ENCODE measurements at places on chromosomes 1 and 21.

DNA sequence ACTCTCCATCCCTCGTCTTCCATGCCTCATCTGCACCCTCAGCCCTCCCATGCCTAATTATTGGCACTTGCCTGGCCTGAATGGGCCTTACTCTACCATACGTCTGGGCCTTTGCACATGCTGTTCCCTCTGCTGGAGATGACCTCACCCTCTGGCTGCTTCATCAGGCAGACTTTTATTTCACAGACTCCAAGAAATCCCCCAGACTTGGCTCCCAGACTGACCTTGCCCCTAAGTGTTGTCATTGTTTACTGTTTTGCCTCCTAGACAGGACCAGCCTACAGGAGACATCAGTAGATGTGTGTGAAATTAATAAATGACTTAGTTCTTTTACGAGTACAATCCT, 5.2 kb upstream of the AHDC1 start:
- no peak for DNase-seq

DNA sequence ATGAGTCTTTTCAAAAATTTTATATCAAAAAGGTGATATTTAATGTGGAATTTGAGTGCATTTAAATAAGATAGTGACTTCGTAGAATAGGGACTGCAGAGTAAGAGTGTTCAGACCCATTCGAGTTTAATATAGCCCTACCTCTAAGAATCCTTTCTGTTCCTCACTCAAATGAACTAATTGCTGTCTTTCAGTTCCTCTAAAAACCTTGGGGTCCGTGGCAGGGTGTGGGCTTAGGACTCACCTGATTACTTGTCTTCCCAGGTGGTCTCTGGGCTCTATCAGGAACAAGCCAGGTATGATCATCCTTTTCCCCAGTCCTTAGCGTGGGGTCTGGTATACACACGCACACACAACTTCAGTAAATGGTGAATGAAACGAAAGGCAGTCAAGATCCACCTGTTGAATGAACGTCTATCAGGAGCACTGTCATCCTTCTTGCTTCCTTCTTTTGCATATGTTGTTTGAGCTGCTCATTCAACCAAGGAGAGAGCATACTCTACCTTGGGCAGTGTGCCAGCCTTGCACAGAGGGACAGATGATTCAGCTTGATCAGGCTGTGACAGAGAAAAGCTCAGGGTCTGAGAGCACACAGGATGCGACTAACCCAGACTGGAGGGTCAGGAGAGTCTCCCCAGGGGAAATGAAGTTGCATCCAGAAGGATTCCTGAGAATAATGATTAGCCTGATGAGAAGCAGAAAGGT, 1.2 kb upstream of the RNF11 start:
- DNase-seq, result peak; percentile 64

DNA sequence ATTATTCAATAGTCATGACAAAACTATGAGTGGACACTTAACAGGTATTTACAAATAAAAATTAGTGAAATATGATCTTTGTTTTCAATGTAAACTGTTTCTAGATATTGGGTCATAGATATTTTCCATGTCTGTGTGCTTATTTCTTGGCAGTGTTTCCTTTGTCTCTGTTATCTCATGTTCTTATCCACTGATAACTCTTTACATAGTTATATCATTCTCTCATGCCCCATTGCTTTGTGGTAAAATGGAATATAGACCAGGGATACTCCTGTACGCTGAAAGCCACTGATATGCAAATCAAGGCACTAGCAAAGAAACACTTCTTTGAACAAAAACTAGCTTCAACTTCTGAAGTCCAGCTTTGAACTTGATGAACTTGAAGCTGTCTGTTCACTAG, 113.1 kb downstream of the ITSN1 start:
- DNase-seq, result no peak

DNA sequence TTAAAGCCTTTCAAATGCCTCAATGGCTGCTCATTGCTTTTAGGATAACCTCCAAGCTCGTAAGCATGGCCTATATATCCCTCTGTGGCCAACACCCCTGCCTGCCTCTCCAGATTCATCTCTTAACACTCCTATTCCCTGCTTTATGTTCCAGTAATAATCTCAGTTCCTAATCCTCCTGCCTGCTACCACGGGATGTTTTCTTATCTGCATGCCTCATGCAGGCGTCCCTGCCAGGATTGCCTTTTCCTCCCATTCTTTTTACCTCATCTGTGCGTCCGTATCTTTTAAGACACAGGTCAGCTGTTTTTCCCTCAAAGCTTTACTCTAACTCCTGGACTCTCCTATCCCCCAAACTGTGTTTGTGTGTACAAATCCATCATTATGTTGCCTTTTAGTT, 36.1 kb downstream of the ZBTB40 start:
- DNase-seq, result no peak

- no peak for DNase-seq
Observed at GRCh38 chr1:160567341-160567740, 12.0 kb downstream of the CD84 start.

GRCh38 chr1:169024800-169025271, 81.7 kb upstream of the ATP1B1 start:
- no peak for DNase-seq

DNA sequence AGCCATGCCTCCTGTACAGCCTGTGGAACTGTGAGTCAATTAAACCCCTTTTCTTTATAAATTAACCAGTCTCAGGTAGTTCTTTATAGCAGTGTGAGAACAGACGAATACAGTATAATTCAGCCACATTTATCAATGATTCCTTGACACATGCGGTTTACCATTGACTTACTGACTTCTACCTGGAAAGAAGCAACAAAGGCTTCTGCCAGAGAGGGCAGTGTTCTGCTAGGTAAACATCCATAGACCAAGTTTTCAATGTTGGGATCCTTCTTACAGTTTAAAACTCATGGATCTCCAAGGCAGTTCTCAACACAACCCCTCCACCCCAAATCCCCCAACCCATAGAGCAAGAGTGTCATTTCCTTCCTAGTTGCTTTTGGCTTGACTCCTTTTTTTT, 150.6 kb downstream of the ZNF648 start:
- no peak for DNase-seq

GRCh38 chr21:37799211-37800056, 116.8 kb downstream of the KCNJ6 start:
- no peak for DNase-seq

DNA sequence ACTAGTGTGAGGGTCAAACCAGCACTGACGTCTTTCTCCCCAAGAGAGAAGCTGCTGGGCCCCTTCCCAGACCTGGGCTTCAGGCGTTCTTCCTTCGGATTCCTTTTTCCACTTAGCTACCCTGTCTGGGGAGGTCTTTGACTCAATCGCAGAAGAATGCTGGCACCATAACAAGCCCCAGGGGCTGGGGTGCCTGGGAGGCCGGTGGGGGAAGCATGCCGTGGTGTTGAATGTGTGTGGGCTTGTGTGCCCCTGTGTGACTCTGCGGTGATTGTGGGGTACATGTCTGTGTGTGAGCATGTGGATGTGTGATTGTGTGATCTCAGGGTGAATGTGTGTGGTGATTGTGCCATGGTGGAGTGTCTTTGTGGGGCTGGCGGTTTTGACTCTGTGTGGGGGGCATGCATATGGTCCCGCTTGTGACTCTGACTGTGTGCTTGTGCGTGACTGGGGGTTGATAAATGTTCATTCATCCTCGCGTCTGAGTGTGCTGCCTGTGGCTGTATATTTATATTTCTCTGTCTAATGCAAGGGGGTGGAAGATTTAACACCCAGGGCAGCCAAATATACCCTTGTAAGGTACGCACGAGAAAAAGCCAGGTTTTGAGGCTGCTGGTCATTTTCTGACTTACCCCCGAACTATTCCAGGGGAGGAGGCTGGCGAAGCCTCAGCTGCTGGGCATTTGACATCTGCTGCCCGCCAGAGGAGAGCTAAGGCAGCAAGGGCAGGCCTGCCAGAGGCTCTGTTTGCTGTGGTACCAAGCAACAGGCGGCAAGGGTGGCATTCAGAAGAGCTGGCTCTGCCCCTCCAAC, 1.1 kb upstream of the SYNC start:
- DNase-seq, result no peak

All from stimulated activated naive CD8-positive, alpha-beta T cell treated with anti-CD3 and anti-CD28 coated beads, Interleukin-15, Interleukin-2, amounts not matched to agents 100 U/mL and 50 U/mL, for 24 hours (primary cell).